Spleen (tissue), 13 donors: ENCODE measurements at places on chromosomes 12 and 14. TPM values are rescaled to one million over a fixed set of nuclear protein-coding genes. Genes with fewer than 3 reads are reported as not detected.

GRCh38 chr12:31631809-31632208, 27.7 kb upstream of the ETFBKMT start:
- no peak for DNase-seq

The VDR gene
- total RNA-seq, result 5.8 TPM

The ABCD2 gene
- 2.1 TPM for total RNA-seq

DNA sequence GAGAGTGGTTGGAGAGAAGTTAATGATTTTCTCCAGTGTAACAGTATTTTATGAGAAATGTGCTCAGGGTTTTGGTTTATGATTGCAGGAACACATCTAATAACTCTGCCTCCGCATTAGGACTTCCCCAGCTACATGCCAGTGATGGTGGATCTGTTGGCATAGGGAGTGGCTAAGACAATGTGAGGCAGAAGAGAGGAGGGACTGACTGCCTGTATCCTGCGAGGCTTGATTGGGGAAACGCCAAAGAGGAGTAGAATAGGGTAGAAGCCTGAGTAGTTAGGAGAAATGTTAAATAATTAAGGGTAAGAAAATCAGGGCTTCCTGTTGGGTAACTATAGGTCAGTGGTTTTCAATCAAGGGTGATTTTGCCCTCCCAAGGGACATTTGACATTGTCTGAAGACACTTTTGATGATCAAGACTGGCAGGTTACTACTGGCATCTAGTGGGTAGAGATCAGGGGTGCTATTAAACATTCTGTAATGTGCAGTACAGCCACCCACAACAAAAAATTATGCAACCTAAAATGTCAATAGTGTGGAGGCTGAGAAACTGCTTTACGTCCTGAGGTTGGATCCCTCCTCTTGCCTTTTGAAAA, 12.8 kb downstream of the TDG start:
- DNase-seq, result no peak

- DNase-seq, result peak; percentile 72
These were observed 356.2 kb downstream of the TMEM121 start for GRCh38 chr14:105882626-105883025.

GRCh38 chr12:89289720-89290119, 62.6 kb downstream of the DUSP6 start:
- DNase-seq, result no peak

The POLE2 gene
- total RNA-seq, result 4.2 TPM

GRCh38 chr14:35881280-35881679, 55.1 kb downstream of the BRMS1L start:
- no peak for DNase-seq

- peak; percentile 24 for DNase-seq
These were observed 8.5 kb upstream of the SERPINA12 start for GRCh38 chr14:94517641-94518257.

The TOMM20L gene
- total RNA-seq, result 1.1 TPM

The TSPAN19 gene
- total RNA-seq, result not detected

DNA sequence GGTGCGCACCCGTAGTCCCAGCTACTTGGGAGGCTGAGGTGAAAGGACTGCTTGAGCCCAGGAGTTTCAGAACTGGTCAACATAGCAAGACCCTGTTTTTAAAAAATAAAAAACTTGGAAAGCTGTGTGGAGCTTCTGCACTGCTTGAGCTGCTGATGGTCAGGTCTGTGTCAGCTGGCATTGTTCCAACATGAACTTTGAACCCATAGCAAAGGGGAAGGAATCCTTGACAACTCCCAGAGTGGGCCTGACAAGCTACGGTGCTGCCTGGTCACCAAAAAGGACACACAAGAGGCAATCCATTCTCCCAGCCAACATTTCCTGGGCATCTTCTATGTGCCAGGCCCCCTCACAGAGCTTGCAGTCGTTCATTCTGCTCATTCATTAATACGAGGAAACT, 16.4 kb upstream of the LTBP2 start:
- no peak for DNase-seq

GRCh38 chr12:132109741-132110140, 34.4 kb downstream of the DDX51 start:
- DNase-seq, result no peak

- DNase-seq, result no peak
These were observed 395.2 kb downstream of the PAWR start for GRCh38 chr12:79295572-79295971.

The ARHGDIB gene
- total RNA-seq, result 738 TPM

The ADCY4 gene
- 114 TPM for total RNA-seq
